ENCODE measurements at places on chromosomes 2 and 18. TPM values are rescaled to one million over a fixed set of nuclear protein-coding genes. Genes with fewer than 3 reads are reported as not detected.

DNA sequence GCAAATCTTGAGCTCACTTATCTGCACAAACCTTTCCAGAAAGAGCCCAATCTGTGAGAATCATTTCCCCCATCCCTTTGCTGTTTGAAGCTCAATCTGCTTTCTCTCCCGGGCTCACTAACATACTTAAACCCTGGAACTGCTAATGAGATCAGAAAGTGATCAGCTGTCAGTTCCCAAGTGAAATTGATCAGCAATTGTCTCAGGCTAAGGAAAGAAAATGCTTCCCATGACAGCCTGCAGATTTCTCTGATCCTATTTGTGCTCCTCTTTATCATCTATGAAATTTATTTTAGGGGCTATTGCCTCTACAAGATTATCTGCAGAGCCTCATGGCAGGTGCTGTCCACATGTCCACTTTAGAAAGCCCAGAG, 239.0 kb upstream of the CXCR4 start:
- no peak for DNase-seq

- DNase-seq, result no peak
These were observed 705.2 kb upstream of the LINC00305 start for GRCh38 chr18:64854112-64854511.

- no peak for DNase-seq
These were observed 147.4 kb upstream of the STK17B start for GRCh38 chr2:196318517-196319377.

GRP gene
- not detected for total RNA-seq

GRCh38 chr2:1976728-1977416, 232.6 kb upstream of the PXDN start:
- no peak for DNase-seq

DNA sequence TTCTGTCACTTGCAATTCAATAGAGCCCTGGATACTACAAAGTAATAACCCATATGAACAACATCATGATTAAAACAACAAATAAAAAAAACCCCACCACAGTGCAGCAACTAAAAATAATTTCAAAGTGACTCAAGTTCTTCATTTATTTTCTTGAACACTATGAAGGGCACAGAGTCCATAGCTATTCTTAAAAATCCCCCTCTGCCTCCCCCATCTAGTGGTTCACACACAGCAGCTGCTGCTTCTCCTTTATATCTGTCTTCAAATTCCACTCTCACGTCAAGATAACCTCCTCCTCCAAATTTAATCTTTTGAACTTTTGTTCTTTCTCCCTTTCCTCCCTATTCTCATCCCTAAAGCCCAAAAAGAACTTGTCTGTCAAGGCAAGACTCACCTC, 591.3 kb downstream of the ZEB2 start:
- DNase-seq, result no peak

DNA sequence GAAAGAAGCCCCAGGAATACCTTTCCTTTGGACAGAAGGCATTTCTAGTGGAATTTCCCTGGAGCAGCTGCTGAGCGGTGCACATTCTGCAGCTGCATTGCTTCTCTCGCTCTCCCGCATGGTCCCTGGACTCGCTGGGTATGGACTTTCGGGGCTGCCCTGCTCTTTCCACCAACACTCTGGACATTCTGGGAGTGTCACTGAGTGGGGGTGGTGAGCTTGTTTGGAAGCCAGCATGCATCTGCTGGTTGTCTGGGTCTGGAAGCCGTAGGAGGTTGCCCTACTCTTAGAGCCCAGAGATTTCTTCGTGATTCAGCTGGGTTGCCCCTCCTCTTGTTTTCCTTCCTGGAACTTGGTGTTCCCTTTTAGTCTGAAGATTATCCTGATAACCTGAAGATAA, 52.6 kb downstream of the TWIST2 start:
- DNase-seq, result no peak

- DNase-seq, result no peak
These were observed 276.8 kb downstream of the CNTNAP5 start for GRCh38 chr2:124301915-124302314.

RND3 gene
- total RNA-seq, result 25.5 TPM

- DNase-seq, result no peak
These were observed 3.1 kb downstream of the PROM2 start for GRCh38 chr2:95277246-95277906.

- DNase-seq, result peak; percentile 37
These were observed 17.1 kb upstream of the VPS4B start for GRCh38 chr18:63439334-63439733.

All from dermis microvascular lymphatic vessel endothelial cell (primary cell).